Urinary bladder (tissue), 4 donors: ENCODE measurements at places on chromosomes 6 and 20. TPM values are rescaled to one million over a fixed set of nuclear protein-coding genes. Genes with fewer than 3 reads are reported as not detected.

The CCN2 gene
- 506 TPM for polyA plus RNA-seq

The MCHR2 gene
- polyA plus RNA-seq: not detected

The RAB44 gene
- polyA plus RNA-seq: 0.68 TPM

The TMEM74B gene
- 0.42 TPM for polyA plus RNA-seq

DNA sequence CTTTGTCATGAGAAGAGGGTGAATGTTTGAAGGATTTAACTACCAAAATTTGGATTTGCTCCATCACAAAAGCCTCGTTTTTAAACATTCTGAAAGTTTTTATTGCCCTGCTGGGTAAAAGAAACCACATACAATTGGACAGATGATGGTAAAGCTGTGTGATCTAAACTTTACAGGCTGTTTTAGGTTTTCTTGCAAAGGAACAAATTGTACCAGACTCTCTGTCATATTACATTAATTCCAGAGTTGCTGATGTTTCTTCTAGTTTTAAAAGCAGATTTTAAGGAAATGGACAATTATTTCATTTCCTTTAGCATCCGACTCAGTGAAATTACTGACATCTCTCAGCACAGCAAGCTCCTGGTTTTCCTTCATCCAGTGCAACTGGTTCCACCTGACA, 53.2 kb downstream of the CRYBG1 start:
- no peak for DNase-seq

- no peak for DNase-seq
Measured at GRCh38 chr6:131381052-131381708, 191.8 kb upstream of the ARG1 start.

DNA sequence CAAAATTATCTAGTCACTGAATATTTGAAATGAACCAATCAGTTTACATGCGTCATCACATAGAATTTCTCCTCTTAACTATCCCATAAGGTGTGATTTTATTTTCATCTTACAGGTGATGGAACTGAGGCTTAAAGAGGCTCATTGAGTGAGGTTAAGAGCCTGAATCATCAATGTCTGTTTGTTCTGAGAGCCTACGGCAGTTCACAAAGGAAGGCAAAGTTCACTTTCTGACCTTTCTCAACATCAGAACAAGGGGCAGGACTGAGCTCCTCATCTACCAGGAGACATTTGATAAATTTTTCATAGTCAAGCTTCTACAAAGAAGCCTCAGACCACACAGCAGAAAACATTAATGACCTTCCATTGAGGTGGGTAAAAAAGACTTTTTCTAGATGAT, 54.9 kb upstream of the OLIG3 start:
- no peak for DNase-seq

DNA sequence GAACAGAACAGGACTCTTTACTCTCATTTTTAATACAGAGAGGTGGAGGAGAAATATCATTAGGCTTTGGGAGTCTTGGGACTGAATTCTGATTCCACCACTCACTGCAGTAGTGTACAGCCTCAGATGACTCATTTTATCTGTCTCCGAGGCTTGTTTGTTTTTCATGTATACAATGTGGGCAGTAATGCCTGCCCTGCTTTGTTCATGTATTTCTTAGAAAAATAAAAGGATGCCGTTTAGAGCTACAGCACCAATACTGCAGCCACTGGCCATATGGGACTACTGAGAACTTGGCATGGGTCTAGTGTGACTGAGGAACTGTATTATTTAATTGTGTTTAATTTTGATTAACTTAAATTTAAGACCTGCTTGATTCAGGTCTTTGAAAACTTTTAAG, 41.2 kb upstream of the JAG1 start:
- no peak for DNase-seq

The CGA gene
- not detected for polyA plus RNA-seq

The BPIFA3 gene
- polyA plus RNA-seq: not detected

GRCh38 chr6:100184473-100184872, 190.4 kb upstream of the MCHR2 start:
- DNase-seq: no peak

The DZANK1 gene
- polyA plus RNA-seq: 1.7 TPM

The LPIN3 gene
- 10.8 TPM for polyA plus RNA-seq

DNA sequence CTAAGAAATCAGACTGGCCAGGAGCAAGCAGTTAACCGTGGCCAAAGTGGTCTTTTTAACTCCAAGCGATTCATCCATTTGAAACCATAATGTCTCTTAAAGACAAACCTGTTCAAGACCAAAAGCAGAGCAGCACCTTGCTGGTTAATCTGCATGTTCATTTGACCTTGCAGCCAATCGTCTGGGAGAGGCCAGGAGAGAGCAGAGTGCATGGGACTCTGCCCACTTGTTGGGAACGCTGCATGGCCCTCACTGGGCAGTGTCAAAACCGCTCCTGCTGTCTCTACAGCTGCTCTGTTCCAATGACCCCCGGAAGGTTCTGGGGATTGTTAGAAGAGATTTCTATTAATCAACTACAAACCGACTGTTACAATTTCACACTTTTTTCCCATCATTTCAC, 79.6 kb downstream of the OLIG3 start:
- DNase-seq: no peak

The MRAP2 gene
- 0.92 TPM for polyA plus RNA-seq

DNA sequence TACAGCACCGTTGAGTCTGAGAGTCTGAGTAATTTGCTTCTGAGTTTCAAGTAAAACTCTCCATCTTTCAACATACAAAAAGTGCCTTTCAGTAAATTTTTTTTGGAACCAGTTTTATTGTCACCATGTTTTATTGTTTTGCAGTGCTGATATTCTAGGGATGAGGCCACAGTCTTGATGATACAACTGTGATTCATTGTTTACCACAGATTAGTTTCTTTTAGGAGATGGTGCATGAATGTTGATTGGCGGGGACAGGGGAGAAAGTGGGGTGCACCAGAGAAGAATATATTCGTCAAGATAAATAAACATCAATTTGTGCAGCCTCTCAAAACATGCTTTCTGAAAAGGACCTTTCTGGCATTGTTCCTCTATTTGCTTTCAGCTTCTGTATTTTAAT, 109.0 kb downstream of the MCHR2 start:
- DNase-seq: no peak

GRCh38 chr20:33480048-33480447, 9.8 kb upstream of the CBFA2T2 start:
- DNase-seq: no peak

DNA sequence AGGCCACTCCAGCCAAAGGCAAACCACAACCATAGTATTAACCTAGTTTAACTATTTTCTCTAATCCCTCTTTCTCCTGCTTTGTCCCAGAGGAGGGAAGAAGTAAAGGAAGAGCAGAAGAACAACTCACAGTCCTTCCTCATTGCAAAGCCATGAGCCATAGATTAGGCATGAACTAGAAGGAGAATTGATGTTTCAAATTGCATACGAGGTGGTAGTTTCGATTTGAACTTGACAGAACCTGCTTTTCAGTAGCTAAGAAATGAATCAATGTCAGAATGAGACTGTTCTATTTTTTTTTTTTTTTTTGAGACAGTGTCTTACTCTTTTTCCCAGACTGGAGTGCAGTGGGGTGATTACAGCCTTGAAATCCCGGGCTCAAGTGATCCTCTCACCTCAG, 48.3 kb downstream of the PROKR2 start:
- no peak for DNase-seq

GRCh38 chr20:44092551-44093248, 94.3 kb downstream of the JPH2 start:
- DNase-seq: no peak

DNA sequence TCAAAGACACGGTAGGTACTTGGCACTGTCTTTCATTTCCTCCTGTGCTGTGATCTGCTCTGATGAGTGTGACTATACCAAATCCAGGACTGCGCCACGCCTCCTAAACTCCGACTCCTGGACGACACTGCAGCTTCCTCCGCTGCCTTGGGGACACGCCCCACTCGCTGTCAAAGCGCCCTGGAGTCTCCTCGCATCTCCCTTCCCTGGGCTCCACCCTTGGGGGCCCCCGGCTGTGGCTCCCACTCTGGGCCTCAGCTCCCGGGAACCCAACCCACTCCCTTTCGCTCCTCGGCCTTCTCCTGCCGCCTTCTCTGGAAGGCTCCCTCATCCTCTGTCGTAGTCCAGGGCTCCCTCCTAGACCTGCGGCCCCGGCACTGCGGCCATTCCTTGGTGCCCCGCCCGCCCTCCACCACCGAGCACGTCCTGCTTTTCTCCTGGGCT, 61.2 kb downstream of the RSPH3 start:
- peak; percentile 31 for DNase-seq

GRCh38 chr20:25000268-25000801, 7.8 kb upstream of the APMAP start:
- DNase-seq: peak; percentile 21

GRCh38 chr6:11307226-11307625, 74.8 kb upstream of the NEDD9 start:
- no peak for DNase-seq

The ZNF335 gene
- polyA plus RNA-seq: 12.4 TPM

GRCh38 chr6:47844881-47845280, 63.0 kb downstream of the OPN5 start:
- no peak for DNase-seq

The DDX27 gene
- 36.1 TPM for polyA plus RNA-seq

The CASS4 gene
- polyA plus RNA-seq: 1.1 TPM

DNA sequence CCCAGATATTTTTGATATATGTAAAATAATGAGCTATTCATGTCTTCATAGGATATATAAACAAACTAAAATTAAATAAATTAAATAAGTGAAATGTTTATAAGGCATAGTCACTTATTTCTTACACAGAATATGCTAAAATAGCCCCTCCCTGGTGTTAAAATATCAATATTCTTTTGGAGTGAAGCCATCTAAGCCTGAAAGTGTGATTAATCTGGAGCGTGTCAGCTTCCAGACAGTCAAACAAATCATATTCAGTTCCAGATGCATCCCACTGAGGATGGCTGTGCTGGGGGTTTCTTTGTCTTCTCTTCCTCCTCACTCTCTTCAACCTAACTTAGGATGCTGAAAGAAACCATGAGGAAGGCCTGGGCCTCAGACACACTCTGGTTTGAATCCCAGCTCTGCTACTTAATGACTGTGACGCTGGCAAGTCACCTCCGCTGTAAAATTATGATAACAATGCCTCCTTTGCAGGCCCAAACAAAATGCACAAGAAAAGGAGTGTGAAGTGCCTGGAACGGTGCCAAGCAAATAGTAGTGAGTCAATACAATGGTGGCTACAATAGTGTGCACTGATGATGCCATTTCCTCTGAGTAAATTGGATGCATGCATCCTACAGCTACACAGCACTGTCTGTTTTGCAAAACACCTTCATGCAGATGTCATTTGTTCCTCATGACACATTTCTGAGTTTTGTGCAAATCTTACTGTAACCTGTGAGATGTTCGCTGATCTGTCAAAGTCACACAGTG, 161.4 kb downstream of the FOXC1 start:
- DNase-seq: no peak

The ROS1 gene
- not detected for polyA plus RNA-seq

DNA sequence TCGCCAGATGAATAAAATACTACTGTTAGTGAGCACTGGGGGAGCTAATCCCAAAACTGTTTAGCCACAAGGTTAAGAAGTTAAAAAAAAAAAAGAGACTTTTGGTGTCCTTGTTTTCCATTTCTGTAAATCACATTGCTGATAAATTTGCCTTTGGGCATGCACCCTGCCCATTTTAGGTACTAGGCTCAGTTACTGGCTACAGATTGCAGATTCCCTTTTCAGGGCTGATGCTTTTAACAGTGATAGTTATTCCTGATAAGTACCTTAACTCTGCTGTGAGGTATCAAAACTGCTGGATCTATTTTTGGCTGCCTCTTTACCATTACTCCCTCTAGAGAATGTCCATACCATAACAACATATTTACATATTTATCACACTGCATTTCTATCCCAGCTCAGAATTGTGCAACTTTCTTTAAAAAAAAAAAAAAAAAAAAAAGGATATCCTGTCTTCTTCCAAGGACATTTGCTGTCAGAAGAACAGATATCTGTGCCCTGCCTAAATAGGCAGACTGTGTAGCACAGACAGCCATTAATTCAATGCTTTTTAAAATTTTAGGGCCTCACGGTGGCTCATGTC, 94.5 kb downstream of the SSR1 start:
- no peak for DNase-seq

DNA sequence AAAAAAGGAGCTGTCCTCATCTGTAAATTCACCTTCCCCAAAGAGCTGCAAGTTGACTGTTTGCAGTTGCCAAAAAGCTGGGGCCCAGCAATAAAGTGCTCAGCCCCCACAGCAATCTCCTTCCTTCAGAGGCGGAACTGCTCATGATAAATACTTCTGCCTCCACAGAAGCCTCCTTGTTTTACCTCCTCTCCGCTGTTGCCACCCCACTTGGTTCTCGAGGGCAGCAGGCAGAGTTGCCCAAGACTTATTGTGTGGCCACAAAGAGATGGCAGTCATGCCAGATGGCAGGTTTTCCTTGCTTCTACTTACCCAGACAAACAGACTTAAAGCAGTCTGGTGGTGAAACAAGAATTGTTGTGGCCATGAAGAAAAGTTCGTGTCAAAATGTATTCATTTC, 66.3 kb downstream of the SLX4IP start:
- DNase-seq: no peak

The OR12D3 gene
- polyA plus RNA-seq: not detected

The STX11 gene
- 4.4 TPM for polyA plus RNA-seq

DNA sequence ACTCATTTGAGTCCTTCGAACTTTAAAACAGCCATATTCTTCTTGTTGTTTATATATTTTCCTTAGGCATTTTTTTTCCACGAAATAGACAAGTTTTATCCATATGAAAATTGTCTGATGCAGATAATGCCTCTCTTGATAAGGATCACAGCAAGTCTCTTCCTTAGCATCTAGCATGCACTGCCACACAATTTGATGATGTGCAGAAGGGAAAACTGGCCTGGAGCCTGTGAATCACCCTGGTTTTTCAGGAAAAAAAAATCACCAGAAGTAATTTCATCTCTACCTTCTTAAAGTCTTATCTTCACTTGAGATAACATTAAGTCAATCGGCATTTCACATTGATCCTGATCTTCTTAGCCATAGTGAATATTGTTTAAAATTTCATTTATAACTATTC, 199.8 kb downstream of the TENT5A start:
- DNase-seq: no peak

DNA sequence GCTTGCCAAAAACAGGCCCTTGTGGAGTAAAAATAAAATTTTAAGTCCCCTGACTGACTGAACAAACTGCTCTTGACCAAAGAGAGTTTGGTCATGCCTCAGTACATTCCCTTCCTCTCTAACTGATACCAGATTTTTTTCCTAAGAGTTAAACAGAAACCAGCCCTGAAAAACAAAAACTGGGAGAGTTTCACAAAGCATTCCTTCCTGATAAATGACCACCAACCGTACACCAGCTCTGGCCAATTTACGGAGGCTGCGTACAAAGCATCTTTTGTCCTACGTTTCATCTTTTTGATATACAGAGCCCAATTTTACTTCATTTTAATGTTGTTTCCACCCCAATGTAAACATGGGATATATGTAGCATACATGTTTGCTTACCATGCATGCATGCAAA, 477.4 kb upstream of the HTR1E start:
- DNase-seq: no peak

- DNase-seq: no peak
Measured at GRCh38 chr20:33859751-33860150, 48.6 kb downstream of the CHMP4B start.

GRCh38 chr20:31949877-31950646, 1.8 kb downstream of the PDRG1 start:
- DNase-seq: no peak
